ENCODE measurements at places on chromosomes 1 and 21.

DNA sequence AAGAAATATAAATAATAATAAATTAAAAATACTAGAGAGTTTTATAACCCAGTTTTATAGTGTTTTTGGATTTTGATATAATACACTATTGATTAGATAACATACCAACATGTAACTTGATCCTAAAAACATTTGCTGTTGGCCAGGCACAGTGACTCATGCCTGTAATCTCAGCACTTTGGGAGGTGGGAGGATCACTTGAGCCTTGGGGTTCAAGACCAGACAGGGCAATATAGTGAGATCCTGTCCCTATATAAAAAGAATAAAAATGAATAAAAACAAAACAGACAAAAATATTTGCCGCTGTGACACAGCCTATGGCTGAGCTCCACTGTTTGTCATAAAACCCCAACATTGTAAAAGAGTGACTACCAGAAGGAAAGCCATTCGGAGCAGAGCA, 26.1 kb downstream of the VPS13D start:
- DNase-seq: no peak

DNA sequence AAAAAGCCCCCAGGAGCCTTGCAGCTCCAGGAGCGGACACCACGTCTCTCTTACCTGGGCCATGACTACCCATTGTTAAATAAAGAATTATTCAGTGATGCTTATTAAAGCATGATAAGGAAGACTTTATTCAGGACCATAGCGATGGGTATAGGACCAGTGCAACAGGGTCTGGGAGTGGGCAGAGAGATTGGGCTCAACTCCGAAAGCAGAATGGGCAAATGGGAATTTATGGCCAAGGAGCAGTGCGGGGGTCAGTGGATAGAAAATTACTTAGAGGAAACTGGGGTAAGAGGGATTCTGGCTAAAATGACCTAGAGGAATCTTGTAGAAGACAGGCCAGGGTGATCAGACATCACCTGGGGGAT, 580 bp upstream of the ATP5PO start:
- no peak for DNase-seq

DNA sequence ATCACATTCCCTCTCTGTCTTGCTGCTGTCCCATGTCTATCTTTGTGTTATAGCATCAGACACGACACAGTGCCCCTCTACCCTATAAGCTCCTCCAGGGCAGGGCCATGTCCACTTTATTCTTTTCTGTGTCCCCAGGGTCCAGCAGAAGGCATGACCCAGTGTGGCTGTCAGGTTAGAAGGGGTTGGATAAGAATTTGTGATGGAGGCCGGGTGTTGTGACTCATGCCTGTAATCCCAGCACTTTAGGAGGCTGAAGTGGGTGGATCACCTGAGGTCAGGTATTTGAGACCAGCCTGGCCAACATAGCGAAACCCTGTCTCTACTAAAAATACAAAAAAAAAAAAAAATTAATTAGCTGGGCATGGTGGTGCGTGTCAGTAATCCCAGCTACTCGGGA, 26.3 kb upstream of the RNF19B start:
- no peak for DNase-seq

- DNase-seq: no peak
These were observed 4.5 kb downstream of the EFNA3 start for GRCh38 chr1:155083052-155083541.

- DNase-seq: peak; percentile 88
These were observed 66.2 kb downstream of the ATP2B4 start for GRCh38 chr1:203692565-203693470.

GRCh38 chr1:170518965-170519364, 13.0 kb upstream of the GORAB start:
- DNase-seq: no peak

DNA sequence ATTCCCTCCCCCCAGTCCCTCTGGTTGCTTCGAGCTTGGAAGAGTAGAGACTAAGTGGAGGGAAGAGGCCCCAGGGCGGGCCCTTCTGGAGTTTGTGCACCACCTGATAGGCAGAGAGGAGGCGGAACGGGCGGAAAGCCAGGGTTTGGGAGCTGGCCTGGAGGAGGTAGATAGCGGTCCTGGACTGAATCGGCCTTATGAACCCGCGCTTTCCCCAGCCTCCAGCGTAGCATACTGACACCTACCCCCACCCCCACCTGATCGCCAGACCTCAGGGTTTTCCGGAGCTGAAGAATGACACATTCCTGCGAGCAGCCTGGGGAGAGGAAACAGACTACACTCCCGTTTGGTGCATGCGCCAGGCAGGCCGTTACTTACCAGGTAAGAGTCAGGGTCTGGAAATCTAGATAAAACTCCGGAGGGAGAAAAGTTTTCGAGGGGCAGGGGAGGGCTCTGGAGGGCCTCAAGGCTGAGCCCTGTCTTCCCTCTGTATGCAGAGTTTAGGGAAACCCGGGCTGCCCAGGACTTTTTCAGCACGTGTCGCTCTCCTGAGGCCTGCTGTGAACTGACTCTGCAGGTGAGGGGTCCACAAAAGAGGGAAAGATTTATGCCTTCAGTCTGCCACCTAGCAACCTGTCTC, 705 bp downstream of the UROD start:
- DNase-seq: peak; percentile 78

DNA sequence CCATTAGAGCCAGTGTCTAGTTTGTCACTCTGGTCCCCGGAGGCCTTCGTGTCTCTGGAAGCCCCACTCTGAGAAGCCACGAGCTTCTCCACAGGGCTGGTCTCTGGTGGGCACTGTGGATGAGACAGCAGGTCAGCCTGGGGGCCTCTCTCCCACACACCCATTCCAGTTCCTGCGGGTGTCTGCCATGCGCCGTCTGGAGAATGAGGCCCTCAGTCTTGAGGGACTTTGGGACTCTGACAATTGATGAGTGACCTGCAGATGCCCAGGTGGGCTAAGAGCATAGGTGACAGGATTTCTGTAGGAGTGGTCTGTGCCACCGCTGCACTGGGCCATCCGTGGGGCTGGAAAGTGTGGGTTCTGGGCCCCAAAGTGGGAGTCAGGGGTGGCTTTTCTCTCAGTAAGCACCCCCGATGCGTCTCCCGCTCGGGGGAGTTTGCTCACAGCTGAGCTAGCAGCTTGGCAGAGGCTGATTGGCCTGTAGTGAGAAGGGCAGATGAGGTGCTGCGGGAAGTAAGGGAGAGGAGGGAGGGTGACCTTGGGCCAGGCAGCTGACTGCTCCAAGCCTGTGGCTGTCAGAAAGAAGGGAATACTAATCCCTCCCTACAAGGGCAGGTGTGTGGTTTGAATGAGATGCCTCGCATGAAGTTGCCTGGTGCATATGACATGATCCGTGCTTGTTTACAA, 26.4 kb downstream of the LHX4 start:
- no peak for DNase-seq

DNA sequence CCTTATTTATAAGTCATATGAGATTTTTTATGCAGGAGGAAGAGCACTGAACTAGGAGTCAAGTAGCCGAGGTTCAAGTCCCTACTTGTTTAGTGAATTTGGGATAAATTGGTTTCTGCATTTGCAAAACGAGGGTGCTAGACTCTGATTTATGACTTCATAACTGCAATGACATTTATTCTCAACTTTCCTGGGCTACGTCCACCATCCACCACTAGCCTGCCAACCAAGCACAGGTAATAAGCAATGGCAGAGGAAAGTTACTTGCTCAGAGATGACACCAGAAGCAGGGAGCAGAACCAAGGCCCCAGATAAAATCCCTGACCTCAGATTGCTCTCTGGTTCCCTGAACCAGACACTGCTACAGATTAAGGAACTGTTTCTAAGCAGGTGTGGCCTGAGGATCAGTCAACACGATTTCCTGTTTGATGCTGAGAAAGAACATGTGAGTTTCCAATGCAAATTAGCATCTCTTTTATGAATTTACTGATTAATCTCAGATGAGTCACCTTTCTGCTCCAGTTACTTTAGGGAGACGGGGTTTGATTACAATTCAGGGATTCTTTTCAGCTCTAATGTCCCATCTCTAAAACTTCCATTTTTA, 52.7 kb downstream of the PLPP3 start:
- DNase-seq: no peak

GRCh38 chr1:207028884-207029650, 3.5 kb downstream of the C1orf116 start:
- no peak for DNase-seq

GRCh38 chr1:63742526-63742925, 31.3 kb upstream of the ROR1 start:
- no peak for DNase-seq
